ENCODE measurements at places on chromosomes 4 and X. TPM values are rescaled to one million over a fixed set of nuclear protein-coding genes. Genes with fewer than 3 reads are reported as not detected.

The SOWAHD gene
- 0.20 TPM for polyA plus RNA-seq

GRCh38 chr4:79184476-79184875, 141.4 kb downstream of the NAA11 start:
- DNase-seq = no peak

- peak; percentile 35 for DNase-seq
Observed at GRCh38 chr4:81348778-81349094, 123.0 kb downstream of the RASGEF1B start.

DNA sequence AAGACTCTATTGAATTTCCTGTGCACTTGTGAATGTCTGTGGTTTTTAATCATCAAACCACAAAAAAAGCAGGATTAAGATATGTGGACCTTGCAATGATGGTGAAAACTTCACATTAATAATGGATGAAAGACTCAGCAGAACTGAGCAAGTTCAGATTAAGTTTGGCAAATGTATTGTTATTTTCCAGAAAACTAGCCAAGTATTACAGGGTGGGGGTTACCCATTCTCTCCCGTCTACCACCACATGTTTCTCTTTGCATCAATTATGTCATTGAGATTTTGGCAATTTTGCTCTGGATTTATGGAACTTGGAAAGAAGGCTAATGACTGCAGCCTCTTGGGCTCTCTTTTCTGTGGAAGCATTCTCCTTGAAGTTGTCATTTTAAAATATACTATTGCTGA, 577.1 kb downstream of the ANKRD50 start:
- DNase-seq = no peak

The CSAG1 gene
- polyA plus RNA-seq = 1.9 TPM

GRCh38 chr4:71275570-71275969, 63.2 kb upstream of the SLC4A4 start:
- no peak for DNase-seq

- DNase-seq = peak; percentile 29
Observed at GRCh38 chrX:150032742-150033141, 94.5 kb upstream of the EOLA2 start.

- DNase-seq = no peak
Observed at GRCh38 chr4:183384516-183384915, 59.9 kb upstream of the CDKN2AIP start.

The CASP3 gene
- 8.4 TPM for polyA plus RNA-seq

DNA sequence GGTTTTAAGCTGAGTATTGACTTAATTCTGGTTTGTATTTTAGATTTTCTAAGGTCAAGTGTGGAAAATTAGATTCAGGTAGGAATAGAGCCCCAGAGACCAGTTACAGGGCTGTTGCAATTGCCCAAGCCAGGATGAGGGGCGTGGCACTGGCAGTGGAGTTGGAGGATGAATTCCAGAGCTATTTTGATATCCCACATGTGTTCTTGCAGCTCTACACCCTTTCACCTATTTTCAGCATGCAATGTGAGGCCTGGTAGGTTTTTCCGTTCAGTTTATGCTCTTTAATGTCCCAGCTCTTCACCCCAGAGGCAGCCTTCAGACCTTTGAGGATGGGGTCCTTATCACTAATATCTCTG, 17.9 kb upstream of the OGT start:
- no peak for DNase-seq

- no peak for DNase-seq
Observed at GRCh38 chrX:22628275-22628674, 355.6 kb downstream of the CBLL2 start.

The LANCL3 gene
- 0.03 TPM for polyA plus RNA-seq

GRCh38 chr4:101846550-101846949, 56.0 kb downstream of the BANK1 start:
- no peak for DNase-seq

DNA sequence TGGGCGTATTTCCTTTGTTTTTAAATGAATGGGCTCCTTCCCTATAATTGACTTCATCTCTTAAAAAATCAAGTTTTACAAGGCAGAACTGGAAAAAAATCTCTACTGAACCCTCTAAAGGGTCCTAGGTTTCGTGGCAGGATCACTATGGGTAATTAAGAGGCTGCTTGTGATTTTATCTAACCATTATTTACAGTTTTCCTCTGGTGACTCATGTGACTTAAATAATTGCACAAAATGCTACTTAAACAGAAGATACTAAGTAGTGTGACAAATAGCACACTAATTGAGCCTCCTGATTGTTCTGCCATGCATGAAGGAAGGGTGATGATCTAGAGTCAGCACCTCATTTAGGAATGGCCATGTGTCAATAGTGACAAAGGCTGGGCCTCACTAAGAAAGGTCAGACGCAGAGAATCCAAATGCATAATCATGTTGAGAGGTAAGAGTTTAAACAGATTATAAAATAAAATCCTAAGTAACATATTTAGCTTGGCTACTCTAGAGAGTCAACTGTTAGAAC, 35.5 kb downstream of the OFD1 start:
- no peak for DNase-seq

DNA sequence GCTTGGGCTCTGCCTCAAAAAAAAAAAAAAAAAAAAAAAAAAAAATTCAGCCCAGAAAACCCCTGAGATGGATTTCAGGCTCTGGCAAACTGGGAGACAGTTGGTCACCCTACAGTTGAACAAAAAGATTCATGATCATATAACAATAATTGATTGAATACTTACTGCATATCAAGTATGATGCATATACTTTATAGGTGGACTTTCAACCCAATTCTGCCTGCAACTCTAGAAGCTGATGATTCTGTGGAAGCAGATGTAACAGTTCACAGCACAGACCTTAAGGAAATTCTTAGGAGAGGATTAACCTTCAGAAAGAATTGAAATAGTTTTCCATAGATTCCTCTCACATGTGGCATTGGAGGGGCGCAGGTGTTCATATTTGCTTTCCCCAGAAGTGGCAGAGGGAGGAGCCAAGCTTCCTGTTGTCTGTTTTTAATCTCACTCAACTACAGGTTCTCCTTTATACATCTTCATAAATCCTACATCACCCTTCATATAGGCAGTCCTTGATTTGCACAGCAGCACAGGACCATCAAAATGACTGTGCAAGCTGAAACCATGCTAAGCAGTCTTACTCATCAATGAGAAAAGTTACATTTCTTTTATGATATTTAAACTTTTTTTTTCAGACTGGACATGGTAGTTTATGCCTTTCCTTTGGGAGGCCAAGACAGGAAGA, 149.4 kb upstream of the KLF3 start:
- no peak for DNase-seq

GRCh38 chrX:19554786-19555185, 39.5 kb upstream of the MAP3K15 start:
- no peak for DNase-seq

GRCh38 chr4:158195297-158195696, 15.0 kb upstream of the TMEM144 start:
- no peak for DNase-seq

DNA sequence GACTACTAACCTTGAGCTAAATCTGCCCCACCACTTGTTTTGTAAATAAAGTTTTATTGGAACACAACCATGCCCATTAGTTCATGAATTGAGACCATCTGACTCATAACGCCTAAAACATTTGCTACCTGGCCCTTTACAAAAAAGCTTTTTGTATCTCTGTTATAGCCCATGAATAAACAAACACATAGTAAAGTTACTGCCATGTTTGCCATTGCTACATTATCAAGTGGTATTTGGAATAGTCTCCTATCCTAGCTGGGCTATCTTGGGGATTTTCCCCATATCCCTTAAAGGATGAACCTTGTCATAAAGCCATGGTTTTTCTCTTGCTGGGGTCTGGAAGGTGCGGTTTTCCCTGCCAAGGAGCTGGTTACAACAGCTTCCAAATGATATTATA, 112.3 kb downstream of the FAM9B start:
- no peak for DNase-seq

DNA sequence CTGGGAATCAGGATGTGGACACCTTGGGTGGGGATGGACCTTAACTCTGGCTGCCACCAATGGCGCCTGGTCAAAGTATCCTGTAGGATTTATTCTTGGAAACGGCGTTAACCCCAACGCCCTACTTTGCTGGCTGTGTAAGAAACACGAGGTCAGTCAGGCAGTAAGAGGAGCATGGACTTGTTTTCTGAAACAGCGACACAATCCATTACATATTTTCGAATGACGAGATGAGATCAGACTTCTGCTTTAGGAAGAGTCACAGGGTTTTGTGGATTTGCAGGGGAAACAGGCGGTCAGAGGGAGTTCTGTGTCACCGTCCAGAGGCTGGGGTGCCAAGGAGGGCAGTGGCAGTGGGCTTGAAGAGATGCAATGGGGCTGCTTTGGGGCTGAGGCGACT, 92.2 kb downstream of the TBL1X start:
- DNase-seq = no peak

GRCh38 chrX:41758401-41758800, 34.4 kb downstream of the GPR82 start:
- DNase-seq = no peak

DNA sequence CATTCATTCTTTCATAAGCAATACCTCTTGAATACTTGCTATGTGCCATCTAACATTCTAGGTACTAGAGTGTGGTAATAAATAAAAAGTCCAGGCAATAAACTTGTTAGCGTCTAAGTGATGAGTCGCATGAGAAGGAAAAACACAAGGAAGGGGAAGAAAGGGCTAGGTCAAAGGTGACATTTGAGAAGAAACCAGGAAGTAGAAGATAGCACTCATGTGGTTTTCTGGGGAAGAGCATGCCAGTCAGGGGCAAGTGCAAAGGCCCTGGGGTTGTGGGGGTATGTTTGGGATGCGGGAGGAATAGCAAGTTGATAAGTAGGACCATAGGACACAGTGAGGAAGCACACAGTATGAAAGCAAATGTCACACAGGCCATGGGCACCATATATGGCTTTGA, 157.0 kb downstream of the TSPAN5 start:
- DNase-seq = no peak

GRCh38 chrX:45518552-45518951, 317.9 kb upstream of the DIPK2B start:
- no peak for DNase-seq

The TSPAN7 gene
- 371 TPM for polyA plus RNA-seq

The PAK3 gene
- 1.4 TPM for polyA plus RNA-seq

- DNase-seq = no peak
Observed at GRCh38 chr4:78706302-78706701, 69.8 kb upstream of the BMP2K start.

DNA sequence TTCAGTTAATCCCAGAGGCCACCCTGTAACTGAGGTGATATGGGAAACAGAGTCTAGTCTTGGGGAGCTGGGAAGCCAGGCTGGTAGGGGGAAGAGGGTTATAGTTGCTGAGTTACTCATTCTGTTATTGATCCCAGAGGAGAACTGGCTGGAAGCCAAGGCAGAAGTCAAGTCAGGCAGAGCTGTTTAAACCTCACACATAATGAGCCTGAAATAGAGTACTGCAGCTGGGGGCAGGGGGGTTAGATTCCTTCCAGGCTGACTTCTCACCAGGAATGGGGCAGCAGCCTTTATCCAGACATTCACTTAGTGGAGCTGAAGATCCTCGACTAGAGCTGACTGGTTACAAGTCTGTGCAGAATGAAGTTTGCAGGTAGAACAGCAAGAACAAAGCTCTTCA, 144.9 kb downstream of the C4orf33 start:
- DNase-seq = no peak

DNA sequence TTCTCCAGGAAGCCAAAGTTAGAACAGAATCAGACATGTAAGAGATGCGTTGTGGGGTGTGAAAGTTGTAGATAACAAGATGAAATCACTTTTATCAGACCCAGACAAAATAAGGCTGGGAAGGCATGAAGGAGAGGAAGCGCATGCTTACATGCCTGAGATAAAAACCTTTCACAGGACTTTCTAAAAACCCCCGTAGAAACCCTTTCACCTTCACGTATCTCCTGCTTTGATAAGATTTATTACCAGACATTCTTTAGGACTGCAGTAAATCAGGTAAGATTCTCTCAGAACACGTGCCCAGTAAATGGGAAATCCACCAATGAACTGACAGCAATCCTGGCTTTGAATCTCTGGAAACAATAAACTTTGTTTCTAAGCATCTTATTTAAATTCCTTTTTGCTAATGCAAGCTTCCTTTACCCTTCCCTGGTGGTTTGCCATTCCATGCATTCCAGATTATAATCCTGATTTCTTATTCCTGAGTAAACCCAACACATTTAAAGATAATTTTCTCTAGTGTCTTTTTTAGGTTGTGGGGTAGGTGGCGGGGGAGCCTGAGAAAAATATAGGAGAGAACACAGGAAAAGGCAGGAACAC, 254.6 kb upstream of the LDB2 start:
- no peak for DNase-seq

GRCh38 chr4:164396439-164396838, 357.5 kb upstream of the SMIM31 start:
- DNase-seq = no peak

The TREX2 gene
- polyA plus RNA-seq = not detected

The CLIC2 gene
- polyA plus RNA-seq = 0.64 TPM

The SPANXB1 gene
- polyA plus RNA-seq = not detected

GRCh38 chr4:48905363-48906015, 1.1 kb downstream of the OCIAD2 start:
- DNase-seq = peak; percentile 0

- DNase-seq = peak; percentile 63
Observed at GRCh38 chr4:6087669-6088341, 69.6 kb upstream of the C4orf50 start.

DNA sequence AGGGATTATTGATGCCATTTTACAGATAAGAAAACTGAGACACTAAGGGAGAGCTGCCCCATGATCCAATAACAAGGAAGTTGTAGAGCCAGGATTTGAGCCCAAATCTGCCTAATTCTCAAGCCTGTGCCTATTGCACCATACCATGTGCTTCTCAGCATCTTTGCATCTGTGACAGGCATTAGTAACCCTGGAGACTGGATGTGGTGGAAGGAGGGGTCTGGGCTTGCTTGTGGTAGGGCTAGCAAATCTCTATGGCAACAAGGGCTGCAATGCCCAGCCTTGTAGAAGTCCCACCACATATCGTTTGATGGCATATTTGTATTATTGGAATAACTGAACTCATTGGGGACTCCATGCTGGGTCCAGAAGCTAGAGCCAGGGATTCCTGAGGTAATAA, 58.1 kb downstream of the RTL5 start:
- peak; percentile 75 for DNase-seq

GRCh38 chr4:110808351-110808878, 185.5 kb upstream of the PITX2 start:
- peak; percentile 61 for DNase-seq

The ABRAXAS1 gene
- polyA plus RNA-seq = 2.3 TPM
